8988T (cell line): ENCODE measurements at places on chromosomes 16 and 17.

DNA sequence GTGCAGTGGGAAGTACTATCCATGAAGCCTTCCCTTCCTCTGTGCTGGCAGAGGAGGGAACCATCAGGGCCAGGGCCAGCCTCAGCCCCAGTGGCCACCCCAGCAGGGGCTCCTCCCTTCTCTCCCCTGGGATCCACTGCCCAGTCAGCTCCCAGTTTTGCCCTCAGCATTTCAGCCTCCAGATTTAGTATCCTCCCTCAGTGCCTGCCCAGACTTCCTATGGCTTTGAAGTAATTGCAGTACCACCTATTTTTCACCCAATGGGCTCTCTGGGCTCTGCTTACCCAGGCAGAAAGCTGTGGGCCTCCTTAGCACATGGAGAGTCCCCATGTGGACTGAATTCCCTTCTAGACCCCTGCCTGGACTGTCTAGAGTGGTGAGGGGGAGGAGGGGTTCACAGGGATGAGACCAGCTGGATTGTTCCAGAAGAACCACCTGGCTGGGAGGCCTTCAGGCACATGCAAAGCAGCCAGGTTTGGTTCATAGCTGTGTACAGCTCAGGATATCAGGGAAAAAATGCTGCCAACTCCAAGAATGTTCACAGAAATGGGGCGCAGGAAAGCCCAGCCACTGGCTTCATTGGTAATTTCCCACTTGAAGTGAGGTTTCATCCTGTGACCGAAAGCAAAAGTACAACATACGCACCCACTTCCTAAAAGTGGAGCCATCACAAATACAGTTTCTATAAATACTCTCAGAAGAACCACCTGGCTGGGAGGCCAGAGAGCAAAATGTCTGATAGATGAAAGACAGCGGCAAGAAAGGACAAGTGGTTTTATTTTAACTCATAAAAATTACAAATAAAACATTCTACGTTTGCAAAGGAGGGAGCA lies 15.2 kb upstream of the HERPUD1 start:
- DNase-seq: no peak

- no peak for DNase-seq
Observed at GRCh38 chr16:66617728-66618127, 13.2 kb downstream of the CMTM3 start.

- no peak for DNase-seq
Observed at GRCh38 chr17:49664706-49665211, 13.1 kb downstream of the SPOP start.

GRCh38 chr17:55770196-55770870 lies 19.5 kb downstream of the PCTP start:
- DNase-seq: peak; percentile 15

GRCh38 chr16:12959072-12959471 lies 57.7 kb downstream of the SHISA9 start:
- no peak for DNase-seq

DNA sequence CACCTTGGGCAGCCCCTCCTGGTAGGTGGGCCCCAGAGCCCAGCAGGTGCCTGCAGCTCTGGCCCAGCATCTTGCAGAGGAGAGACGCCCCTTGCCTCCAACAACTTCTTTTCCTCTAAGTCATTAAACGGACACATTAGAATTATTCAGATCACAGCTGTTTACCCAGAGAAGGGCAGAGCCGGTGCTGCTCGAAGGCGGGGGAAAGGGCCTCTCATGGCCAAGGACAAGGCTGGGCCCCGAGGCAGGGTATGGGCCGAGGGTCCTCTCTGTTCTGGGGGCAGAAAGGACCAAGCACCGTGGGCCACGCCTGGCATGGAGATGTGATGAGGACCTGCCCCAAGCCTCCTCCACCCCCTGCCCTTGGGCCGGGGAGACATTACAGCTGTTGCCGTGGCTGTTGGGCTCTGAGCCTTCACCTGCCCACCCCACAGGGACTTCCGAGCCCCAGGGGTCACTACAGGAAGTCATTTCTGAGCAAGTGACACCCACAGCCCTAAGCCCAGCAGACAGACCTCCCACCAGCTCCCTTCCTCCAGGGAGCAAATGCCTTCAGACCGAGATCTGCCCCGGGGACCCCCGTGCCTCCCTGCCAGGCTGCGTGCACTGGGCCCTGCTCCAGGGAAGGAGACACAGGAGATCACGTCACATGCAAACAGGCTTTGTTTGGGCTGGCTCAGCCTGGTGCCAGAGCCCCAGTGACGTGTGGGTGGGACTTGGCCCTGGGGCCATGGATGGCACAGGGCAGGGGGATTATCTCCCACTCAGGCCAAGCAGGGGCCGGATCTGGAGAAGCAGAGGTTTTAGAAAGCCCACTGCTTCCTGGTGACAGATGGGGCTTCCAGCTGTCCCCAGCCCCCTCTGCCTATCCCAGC lies 699 bp upstream of the PVALEF start:
- no peak for DNase-seq

DNA sequence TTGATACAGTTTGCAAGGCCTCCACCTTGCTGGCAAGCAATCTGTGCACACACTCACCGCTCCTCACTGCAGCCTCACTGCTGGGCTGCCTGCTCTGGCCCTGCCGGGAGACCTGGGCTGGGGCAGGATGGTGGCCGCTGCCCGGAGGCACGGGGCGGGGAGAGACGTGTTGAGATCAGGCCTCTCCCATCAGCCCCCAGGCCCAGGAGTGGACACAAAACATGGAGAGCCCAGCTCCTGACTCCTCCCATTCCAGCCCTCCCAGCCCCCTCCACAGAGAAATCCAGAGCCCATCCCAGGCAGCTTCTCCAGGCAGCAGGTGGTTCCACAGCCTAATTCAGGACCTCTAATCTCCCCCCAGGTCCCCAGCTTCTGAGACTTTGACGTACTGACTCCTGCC lies 23.1 kb upstream of the RPL38 start:
- DNase-seq: no peak

- DNase-seq: no peak
Observed at GRCh38 chr16:82891424-82891823, 264.7 kb downstream of the CDH13 start.

- peak; percentile 99 for DNase-seq
Observed at GRCh38 chr17:40559954-40560591, 5.2 kb downstream of the CCR7 start.

GRCh38 chr16:57367116-57367752 lies 5.1 kb upstream of the CX3CL1 start:
- no peak for DNase-seq

DNA sequence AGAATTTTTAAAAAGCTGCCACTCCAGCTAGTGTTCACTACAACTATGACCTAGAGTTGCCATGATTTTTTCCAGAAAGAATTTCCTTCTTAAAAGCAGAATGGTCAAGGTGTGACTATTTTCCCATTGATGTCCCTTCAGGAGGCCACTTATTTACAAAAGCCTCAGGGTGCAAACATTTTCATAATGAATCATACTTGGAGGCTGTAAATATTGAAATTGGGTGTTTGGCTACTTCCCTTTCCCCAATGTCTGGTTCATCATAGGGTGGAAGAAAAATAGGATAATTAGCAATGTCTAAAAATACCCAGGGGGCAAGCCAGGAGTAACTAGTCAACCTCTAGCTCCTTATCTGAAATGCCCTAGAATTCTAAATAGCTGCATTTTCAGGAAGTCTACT lies 18.8 kb downstream of the AXIN2 start:
- no peak for DNase-seq

DNA sequence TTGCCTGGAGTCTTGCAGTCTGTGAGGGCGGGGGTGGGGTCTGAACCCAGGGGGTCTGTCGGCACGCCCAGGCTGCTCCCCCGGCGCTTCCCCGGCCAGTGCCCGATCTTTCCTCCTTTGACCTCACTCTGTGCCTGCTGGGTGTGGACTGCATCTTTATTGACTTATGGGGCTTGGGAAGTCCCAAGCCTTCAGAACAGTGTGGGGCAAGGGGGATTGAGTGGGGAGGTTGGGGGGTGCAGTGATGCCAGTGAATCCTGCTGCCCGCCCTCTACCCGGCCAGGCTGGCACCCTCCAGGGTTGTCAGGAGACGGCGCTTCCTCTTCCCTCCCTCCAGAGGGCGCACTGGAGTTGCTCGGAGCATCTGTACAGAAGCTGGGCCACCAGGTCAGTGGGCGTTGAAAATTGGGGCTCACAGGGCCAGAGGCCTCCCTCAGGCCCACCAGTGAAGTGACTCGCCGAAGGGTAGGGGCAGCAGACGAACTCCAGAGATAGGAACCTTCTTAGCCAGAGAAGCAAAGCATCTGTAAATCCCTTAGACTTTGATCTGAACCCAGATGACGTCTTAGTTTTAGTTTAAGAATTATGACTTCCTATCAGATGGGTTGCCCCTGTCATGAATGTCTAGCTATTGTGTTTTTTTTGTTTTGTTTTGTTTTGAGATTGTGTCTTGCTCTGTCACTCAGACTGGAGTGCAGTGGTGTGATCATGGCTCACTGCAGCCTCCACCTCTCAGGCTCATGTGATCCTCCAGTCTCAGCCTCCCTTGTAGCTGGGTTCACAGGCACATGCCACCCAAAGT lies 184.8 kb upstream of the CIBAR2 start:
- peak; percentile 88 for DNase-seq

GRCh38 chr17:82705756-82706155 lies 7.3 kb upstream of the RAB40B start:
- no peak for DNase-seq

DNA sequence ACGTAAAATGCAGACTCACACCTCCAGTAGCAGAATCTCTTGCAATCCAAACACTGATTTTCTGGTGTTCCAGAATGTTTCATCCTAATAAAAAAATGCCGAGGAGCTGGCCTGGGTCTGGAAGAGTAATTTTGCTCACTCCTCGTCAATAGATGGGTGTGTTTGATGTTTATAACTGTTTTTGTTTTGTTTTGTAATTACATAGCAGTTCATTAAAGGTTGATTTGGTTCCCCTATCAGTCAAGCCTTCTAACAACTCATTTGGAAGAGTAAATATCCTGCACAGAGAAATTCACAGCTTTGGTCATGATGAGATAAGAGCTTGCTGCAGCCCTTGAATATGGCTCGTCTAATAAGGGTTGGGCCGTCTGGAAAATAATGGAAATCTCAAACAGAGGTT lies 36.8 kb upstream of the ELAC2 start:
- no peak for DNase-seq

- DNase-seq: no peak
Observed at GRCh38 chr17:17572010-17572785, 19.3 kb downstream of the PEMT start.

- DNase-seq: peak; percentile 77
Observed at GRCh38 chr16:83996481-83997252, 28.6 kb downstream of the NECAB2 start.

GRCh38 chr17:39401412-39402243 lies at the start of gene FBXL20:
Gene FBXL20, minus strand, starts transcription at chr17:39401626. Its CDS starts 224 bp downstream, at chr17:39401402.
- peak; percentile 78 for DNase-seq

GRCh38 chr17:82816358-82816757 lies 23.5 kb downstream of the ZNF750 start:
- no peak for DNase-seq

DNA sequence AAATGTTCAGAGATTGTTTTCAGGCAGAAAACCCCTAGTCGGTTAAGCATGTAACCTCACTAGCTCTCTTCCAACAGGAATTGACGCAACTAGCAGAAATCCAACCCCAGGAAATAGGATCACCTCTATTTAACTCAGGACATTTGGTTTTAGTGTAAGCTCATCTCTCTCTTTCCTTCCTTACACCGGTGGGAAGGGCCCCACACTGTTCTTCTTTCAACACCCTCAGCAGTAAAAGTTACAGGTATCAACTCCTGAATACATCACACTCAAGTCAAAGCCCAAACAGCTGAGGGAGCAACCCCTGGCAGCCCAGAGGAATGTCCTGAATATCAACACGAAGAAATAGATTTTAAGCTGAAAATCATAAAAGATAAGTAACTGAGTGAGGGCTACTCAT lies 191.2 kb upstream of the KIF2B start:
- no peak for DNase-seq
